ENCODE measurements at places on chromosomes 12 and 14. TPM values are rescaled to one million over a fixed set of nuclear protein-coding genes. Genes with fewer than 3 reads are reported as not detected.
A peak's percentile ranks its signal among the peaks of the same experiment; 100 is the strongest.

DNA sequence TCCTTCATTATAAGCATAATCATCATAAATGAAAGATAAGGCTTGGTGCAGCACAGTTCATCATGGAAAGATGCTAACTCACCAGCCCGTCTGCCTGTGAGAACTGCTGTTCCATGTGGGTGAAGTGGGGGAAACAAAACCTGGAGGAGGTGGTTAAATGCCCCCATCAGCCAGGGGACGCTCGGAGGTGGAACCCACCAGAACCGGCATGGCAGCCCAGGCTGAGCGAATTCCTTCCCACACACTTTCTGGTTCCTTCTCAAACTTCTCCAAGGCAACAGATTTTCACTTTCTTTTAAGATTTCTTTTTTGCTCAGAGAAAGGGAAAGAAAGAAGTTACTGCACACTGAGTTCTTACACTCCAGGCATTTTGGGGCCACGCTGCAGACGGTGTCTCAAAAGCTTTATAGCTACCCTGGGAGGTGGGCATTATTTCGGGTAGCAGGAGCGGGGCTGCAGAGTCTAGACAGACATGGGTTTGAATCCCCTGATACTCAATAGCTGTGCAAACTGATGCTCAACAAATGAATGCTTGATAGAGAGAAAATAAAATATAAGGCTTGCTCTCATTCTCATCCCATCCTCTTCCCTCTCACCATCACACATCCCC is 190.7 kb downstream of the BCL11B start:
- no peak overlapping the region for H3K27ac ChIP-seq
- H3K36me3 ChIP-seq, result no peaks in the 10 kb centered on the region
- H3K4me3 ChIP-seq, result no peak overlapping the region
- no peaks in the 10 kb centered on the region for H3K4me1 ChIP-seq
- no peaks in the 10 kb centered on the region for H3K27me3 ChIP-seq

DNA sequence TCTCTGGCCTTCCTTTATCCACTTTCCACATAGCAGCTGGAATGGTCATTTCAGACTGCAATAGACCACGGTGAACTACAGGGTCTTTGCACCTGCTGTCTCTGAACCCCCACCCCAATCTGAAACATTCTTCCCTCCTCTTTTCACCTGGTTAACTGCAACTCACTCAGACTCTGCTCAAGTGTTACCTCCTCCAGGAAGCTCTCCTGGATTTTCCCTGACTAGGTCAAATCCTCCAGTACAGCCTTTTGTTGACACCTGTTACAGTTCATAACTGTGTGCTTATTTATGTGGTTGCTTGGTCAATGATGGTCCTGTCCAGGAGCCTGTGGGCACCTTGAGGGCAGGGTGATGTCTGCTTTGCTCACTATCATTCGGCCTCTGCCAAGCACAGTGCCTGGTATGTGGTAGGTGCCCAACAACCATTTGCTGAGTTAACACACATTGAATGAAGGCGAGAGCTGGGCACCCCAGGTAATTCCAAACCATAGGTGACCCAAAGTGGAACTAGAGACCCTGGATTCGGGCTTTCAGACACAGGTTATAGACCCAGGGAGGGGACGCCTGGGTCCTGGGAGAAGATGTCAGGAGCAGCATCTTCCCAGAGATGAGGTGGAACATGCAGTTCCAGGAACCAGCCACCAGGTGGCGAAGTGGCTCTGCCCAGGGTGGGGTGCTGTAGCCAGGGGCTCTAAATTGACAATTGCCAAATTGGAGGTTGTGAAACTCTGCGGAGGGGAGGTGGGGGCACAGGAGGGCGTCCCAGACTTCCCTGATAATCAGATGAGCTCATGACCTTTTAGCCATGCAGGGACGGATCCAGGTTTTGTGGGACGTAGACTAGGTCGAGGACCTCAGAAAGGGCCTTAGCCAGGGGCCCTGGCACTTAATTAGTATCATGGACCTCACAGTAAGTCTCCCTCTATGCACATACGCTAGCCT is 28.1 kb downstream of the TRPV4 start:
- H3K4me3 ChIP-seq, result no peak overlapping the region
- H3K27me3 ChIP-seq, result no peaks in the 10 kb centered on the region
- H3K27ac ChIP-seq, result no peak overlapping the region
- H3K4me1 ChIP-seq, result peaks cover 3% of the 10 kb centered on the region
- H3K36me3 ChIP-seq, result no peaks in the 10 kb centered on the region

- H3K4me1 ChIP-seq, result no peaks in the 10 kb centered on the region
- no peak overlapping the region for H3K4me3 ChIP-seq
- no peaks in the 10 kb centered on the region for H3K27me3 ChIP-seq
- DNase-seq, result peak; percentile 73
- H3K36me3 ChIP-seq, result peaks cover 5% of the 10 kb centered on the region
Measured at GRCh38 chr14:67837011-67837624, 17.5 kb downstream of the RAD51B start.

DNA sequence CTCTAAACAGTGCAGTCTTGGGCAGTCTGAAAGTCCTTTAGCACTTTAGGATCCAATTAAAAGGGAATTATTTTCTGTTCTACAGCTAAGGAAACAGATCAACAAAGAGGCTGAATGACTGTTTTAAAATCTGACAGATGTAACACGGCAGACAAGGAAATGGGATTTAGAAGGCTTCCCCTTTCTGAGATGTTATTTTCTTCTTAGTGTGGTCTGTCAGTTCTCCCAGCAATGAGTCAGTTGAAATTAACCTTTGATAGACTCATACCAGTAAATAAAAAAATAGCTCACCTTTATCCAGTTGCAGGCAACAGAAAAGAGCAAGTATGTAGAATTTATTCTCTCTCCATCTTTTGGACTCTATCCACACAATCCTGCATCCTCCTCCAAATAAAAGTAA is 98.1 kb downstream of the NEDD1 start:
- H3K27ac ChIP-seq, result no peak overlapping the region
- no peak for DNase-seq
- H3K27me3 ChIP-seq, result no peaks in the 10 kb centered on the region
- no peak overlapping the region for H3K4me3 ChIP-seq
- H3K36me3 ChIP-seq, result no peaks in the 10 kb centered on the region

- no peaks in the 10 kb centered on the region for H3K4me1 ChIP-seq
- no peak overlapping the region for H3K27ac ChIP-seq
- no peaks in the 10 kb centered on the region for H3K27me3 ChIP-seq
Measured at GRCh38 chr14:102982852-102983470, 60.5 kb downstream of the AMN start.

DNA sequence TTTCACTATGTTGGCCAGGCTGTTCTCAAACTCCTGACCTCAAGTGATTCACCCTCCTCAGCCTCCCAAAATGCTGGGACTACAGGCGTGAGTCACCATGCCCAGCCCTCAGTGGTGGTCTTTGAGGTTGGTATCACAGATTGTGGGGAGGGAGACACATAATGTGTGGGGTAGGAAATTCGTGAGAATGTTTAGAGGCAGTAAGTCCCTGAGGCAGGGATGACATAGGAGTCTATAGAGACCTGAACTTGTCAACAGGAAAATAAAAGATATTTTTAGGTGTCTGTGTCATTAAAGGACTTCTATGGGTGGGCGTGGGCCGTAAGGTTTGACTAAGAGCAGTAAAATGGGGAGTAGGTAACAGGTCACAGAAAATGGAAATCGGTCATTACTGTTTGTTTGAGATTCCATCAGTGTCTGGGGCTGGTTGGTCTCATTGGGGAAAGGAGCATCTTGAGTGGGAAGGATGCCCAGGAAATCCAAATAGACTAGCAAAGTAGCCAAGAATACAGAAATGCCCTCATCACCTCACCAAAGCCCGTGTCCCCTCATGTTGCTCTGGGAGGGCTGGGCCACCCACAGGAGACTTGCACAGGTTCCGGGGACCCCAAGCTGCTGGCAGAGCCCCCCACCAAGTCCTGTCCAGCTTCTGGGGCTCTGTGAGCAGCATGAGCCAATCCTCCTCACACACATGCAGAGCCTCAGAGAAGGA is 63.6 kb upstream of the BCL2L14 start:
- no peak overlapping the region for H3K27ac ChIP-seq
- H3K4me3 ChIP-seq, result no peak overlapping the region
- no peaks in the 10 kb centered on the region for H3K27me3 ChIP-seq
- no peaks in the 10 kb centered on the region for H3K36me3 ChIP-seq
- peak; percentile 29 for DNase-seq
- H3K4me1 ChIP-seq, result peaks cover 4% of the 10 kb centered on the region

DNA sequence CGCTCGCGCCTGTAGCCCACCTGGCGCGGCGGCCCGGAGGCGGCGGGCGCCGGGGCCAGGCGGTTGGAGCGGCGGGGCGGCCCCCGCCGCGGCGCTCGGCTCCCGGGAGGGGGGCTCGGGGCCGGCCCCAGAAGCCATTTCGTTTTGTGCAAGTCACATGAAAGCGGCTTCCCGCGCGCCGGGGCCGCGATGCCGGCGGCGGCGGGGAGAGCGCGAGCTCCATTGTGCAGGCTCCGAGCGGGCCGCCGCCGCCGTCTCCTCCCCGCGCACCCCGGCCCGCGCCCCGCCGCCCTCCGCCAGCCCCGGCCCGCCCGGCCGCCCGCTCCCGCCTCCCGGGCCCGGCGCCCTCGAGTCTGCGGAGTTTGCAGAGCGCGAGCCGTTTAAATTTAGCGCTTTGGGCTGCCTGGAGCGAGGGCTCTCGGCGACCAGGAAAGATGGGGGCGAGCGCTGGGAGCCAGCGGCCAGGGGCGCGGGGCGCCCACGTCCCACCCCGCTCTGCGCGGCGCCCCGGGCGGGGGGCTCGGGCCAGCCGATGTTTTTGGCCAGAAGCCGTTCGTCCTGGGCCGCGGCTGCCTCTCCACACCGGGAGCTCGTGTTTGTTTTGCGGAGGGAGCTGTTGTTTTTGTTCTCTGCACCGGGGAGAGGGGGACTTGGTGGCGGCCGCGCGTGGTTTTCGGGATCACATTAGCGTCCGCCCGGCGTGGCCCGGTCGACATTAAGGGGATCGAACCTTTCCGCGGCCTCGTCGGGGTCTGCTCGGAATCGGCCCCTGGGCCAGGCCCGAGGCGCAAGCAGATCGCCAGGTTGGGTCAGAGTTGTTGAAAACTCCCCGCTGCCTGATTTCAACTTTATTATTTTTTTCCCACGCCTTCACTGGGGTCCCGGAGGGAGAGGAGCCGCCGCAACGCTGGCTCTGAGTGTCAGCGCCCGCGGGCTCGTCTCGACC is 982 bp downstream of the BCL7A start:
- peaks cover 18% of the 10 kb centered on the region for H3K27me3 ChIP-seq
- no peaks in the 10 kb centered on the region for H3K36me3 ChIP-seq
- peak overlapping the region; percentile 83 for H3K27ac ChIP-seq
- H3K4me1 ChIP-seq, result peaks cover 4% of the 10 kb centered on the region
- peak; percentile 82 for DNase-seq

Gene TAS2R46
- total RNA-seq, result 1.3 TPM

Gene FRMD6
- total RNA-seq, result 13.8 TPM
